Heart right ventricle (tissue), 16 donors: ENCODE measurements at places on chromosomes 5 and 9. TPM values are rescaled to one million over a fixed set of nuclear protein-coding genes. Genes with fewer than 3 reads are reported as not detected.

The TMEM252 gene
- 0.03 TPM for polyA plus RNA-seq

The KIF24 gene
- 0.29 TPM for polyA plus RNA-seq

The PSD2 gene
- polyA plus RNA-seq, result not detected

The FAXDC2 gene
- polyA plus RNA-seq, result 4.8 TPM

The MEGF10 gene
- 0.10 TPM for polyA plus RNA-seq

DNA sequence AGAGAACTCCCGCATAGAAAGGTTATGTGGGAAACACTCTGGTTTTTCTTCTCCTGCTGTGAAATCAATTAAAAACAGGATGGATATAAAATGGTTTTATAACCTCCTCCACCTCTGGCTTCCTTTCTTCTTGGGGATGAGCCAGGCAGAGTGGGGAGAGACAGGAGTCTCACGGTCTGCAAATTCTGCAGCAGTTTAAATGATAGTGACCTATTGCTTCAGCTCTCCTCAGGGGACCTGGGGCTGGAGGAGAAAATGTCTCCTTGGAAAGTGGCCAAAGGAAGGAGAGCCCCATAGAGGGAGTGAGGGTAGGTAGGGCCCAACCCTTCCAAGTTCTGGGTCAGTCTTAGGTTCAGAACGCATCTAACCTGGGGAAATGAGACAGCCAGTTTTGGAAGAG lies 118.8 kb downstream of the MTX3 start:
- DNase-seq, result peak; percentile 72

- DNase-seq, result no peak
These were observed 5.1 kb upstream of the TSLP start for GRCh38 chr5:111066261-111066938.

DNA sequence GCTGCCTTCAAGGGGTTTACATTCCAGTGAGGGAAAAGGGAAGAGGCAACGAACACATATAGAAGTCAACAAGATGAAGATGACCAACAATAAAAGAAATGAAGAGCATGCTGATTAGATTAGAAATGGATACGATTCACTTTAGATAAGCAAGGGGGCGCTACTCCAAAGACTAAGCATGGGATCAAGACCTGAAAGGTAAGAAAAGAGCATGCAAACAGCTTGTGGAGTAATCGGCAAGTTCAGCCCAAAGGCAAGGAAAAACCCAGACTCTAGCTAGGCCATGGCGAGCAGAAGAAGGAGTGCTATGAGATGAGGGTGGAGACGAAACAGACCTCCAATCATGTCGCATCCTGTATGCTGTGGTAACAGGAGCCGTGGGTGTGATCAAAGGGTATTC lies 124.4 kb downstream of the FANCC start:
- DNase-seq, result no peak

DNA sequence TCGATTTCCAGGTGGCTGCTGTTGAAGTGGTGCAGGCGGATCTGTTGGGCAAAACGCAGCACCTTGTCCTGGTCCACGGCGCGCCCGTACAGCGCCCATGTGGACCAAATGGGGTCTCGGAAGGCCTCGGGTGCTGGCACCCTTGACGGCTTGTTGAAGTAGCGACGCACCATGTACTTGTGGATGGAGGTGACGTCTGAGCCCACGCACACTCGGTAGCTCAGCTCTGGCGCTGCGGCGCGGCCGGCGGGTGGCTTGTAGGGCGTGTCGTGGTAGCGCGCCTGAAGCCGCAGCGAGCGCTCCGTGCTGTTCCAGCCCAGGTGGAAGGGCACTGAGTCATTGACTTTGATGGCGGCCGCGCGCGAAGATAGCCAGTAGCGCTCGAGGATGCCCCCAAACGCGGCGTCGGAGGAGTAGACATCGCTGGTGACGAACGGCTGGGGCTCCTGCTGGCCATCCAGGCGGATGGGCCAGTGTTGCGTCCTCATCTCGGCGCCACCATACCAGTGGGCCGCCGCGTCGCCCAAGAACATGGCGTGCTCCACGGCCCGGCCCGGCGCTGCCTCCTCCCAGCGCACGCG lies 4.7 kb downstream of the MYORG start:
- no peak for DNase-seq

GRCh38 chr5:143364061-143364460 lies 39.4 kb downstream of the NR3C1 start:
- no peak for DNase-seq

- DNase-seq, result no peak
These were observed 732 bp upstream of the SMIM15 start for GRCh38 chr5:61162832-61163567.

DNA sequence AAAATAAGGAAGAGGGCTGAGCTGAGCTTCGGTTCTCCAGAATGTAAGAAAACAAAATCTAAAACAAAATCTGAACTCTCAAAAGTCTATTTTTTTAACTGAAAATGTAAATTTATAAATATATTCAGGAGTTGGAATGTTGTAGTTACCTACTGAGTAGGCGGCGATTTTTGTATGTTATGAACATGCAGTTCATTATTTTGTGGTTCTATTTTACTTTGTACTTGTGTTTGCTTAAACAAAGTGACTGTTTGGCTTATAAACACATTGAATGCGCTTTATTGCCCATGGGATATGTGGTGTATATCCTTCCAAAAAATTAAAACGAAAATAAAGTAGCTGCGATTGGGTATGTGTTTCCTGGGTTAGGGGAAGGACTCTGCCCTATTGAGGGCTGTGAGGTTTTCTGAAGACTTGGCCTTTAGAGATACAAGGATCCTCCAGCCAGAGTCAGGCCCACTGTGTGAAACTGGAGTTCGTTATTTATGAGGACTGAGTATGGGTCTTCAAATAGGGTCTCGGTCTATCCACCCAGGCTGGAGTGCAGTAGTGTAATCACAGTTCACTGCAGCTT lies 3.8 kb downstream of the EGR1 start:
- no peak for DNase-seq

DNA sequence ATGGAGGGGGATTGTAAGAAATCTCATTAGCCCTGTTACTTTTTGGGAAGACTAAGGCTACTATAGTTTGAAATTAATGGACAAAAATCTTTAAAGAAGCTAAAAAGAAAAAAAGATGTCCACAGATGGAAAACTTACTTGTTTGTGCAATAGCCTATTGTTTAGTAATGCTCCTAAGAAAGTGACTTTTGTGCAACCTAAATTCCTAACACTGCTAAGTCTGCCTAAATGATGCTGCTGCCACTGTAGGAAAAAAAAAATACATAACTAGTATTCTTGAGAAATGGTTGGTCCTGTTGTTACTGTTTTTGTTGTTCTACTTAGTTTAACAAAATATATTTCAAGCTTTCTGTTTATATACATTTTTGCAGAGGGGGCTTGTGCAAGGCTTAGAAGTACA lies 108.2 kb upstream of the NR3C1 start:
- DNase-seq, result no peak
